ENCODE measurements at places on chromosomes 3 and 15.

GRCh38 chr3:74614107-74614967 is at the start of gene CNTN3:
Gene CNTN3 (minus strand): TSS chr3:74614659. CDS start chr3:74521112, 93,547 bp downstream.
- no peak for DNase-seq

GRCh38 chr3:122268257-122269024 is 56.6 kb upstream of the CSTA start:
- no peak for DNase-seq

DNA sequence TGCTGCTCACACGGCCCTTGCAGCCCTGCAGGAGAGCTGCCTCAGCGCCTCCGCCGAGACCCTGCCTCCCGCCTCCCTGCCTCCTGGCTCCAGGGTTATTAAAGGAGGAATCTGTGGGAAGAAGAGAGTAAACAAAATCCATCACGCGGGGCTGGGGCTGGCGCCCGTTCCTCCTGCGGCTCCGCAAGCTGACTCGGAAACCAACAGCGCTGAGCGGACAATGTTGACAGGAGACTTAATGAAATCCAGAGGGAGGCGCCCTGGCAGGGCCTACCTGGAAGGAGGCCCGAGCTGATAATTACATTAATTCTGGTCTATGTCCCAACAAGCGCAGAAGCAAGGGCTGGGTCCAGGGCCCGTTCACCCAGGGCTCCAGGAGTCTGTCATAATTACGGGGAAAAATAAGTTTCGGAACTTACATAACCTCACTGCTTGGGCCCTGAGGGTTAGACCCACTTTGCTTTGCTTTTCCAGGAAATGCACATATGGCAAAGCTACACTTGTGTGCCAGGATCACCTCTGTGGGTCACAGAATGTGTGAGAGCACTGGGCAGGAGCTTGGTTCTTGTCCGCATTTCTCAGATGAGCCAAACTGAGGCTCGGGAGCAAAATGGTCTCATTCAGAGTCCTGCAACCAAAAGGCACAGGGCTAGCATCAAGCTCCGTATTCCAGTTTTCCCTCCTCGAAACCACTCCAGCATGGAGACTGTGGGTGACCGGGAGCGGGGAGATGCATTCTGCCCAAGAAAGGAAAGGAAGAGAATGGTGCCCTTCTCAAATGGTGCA is 43.8 kb upstream of the SLC6A6 start:
- no peak for DNase-seq

DNA sequence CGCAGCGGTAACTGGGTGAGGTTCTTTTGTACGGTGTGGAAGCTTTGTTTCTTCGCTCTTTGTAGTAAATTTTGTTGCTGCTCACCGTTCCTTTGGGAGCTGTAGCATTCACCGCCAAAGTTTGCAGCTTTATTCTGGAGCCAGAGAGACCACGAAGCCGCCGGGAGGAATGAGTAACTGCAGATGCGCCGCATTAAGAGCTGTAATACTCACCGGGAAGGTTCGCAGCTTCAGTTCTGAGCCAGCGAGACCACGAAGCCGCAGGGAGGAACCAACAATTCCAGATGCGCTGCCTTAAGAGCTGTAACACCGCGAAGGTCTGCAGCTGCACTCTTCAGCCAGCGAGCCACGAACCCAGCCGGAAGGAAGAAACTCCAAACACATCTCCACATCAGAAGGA is 56.0 kb upstream of the DYNC1LI1 start:
- no peak for DNase-seq

DNA sequence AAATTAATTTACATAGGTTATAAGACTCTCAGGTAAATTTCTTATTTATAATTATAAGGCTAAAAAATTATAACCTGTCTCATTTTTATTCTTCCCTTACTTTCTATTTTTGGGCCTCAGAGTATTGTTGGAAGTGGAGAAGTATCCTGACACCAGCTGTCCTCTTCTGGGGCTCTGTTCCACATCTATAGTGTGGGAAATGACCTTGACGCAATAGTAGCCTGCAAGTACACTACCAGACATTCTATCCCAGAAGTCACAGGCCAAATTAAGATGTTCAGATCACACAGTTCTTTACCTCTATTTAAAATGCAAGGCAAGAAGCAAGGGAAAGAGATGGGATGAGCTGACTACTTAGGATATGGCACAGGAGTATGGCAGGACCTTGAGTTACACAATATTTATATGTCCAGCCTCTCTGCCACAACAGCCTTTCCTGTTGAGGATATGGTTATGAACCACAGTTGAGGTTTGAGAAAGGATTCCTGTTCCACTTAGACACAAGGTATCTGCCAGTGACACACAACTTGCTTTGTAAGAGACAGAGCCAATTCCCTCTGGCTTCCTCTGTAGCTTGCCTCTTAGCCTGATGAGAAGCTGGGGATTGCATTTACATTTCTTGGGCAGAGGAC is 158.0 kb upstream of the IL12A start:
- DNase-seq: no peak

DNA sequence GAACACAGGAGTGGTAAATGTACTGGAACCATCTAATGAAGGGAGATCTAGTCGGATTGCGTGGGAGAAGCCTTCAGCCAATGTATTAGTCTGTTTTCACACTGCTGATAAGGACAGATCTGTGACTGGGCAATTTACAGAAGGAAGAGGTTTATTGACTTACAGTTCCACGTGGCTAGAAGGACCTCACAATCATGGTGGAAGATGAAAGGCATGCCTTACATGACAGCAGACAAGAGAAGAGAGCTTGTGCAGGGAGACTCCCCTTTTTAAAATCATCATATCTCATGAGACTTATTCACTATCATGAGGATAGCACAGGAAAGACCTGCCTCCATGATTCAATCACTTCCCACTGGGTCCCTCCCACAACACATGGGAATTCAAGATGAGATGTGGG is 17.0 kb downstream of the HRG start:
- DNase-seq: no peak

- DNase-seq: no peak
These were observed 17.9 kb upstream of the ABI3BP start for GRCh38 chr3:101011136-101011535.

GRCh38 chr3:49654955-49655556 is 19.1 kb upstream of the APEH start:
- DNase-seq: no peak

DNA sequence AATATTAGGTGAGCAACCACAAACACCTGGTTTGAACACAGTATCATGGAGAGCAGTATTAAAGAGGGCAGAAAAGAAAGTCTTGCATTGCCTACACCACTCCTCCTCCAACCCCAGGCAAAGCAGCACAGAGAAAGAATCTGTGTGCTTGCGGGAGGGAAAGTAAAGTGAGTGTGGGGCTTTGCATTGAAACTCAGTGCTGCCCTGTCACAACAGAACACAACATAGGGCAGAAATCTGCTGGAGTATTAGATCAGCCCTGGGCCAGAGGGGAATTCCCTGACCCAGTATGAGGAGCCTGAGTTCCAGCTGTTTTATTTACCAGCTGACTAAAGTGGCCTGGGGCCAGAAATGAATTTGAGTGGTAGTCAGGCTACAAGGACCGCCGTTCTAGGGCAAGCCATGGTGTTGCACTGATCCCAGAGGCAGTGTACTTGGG is 75.5 kb downstream of the SPATA16 start:
- DNase-seq: no peak

DNA sequence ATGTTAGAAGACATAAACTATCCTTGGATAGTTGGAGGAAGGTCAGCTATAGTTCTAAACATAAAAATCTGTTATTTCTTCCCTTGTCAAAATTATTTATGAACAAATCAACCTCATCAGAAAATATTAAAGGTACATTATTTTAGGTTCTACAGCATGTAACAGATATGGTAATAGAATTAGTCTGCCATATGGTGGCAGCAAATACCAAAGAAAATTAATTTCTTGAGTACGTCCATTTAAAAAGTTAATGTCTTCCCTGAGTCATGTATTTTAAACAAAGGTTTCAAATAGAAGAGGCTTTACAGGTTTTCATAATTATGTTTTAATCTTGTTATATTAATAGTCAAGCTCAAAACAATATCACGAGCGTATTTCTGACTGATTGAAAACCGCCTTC is 17.9 kb upstream of the ANKRD28 start:
- no peak for DNase-seq

GRCh38 chr3:127762787-127763105 is 59.6 kb downstream of the MGLL start:
- no peak for DNase-seq

- no peak for DNase-seq
These were observed 250.1 kb upstream of the LYSMD4 start for GRCh38 chr15:99983171-99983885.

DNA sequence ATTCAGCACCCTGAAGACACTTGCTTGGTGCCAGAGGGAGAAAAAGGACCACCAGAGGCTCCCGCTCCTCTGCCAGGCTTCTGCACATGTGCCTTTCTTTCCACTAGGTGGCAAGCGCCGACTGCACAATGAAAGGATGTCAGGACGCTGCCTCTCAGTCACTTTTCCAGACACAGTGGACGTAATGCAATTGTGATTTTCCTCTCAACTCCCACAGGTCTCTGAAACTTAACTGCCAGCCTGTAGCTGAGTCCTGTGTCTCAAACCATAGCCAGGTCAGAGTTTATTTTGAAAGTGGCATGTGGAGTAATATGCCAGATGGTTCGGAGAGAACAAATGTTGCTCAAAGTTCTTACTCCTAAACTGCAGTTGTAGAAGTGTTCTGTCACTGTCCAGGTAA is 162.9 kb downstream of the ITPR1 start:
- no peak for DNase-seq

DNA sequence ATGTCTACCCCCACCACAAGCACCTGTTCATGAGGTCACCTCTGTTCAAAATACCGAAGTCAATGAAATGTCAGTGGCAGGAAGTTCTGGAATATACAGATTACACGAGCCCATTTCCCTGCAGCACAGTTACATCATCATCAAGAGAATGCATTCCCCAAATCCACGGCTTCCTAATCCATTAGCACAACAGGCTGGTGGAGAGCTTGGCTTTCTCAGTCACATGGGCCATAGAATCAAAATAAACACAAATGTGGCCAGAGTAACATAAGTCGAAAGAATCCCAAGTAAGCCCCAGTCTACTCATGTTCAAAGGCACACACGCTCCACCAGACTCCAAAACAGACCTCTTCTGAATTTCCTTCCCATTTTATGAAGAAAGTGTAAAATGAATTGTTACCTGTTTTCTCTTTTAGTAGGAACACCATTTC is 419.3 kb downstream of the MAGI1 start:
- DNase-seq: no peak

DNA sequence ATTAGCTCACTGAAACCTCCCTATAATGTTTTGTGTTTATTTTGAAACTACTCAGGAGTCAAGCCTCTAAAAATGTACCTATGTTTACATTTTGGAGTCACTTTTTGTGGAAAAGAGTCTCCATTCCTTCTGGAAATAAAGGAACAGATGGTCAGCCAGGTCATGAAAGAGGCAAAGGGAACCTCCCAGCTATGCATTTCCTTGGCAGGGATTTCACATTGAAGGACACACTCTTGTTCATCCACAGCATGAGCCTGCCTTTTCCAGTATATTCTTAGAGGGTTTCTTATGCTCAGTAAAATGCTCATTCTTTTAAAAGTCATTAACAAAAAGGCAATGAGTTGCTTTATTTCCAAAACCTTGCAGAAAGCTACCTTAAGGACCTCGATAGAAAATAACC is 20.8 kb downstream of the STAC start:
- DNase-seq: no peak

GRCh38 chr3:16378920-16379319 is 113.9 kb downstream of the OXNAD1 start:
- DNase-seq: no peak

DNA sequence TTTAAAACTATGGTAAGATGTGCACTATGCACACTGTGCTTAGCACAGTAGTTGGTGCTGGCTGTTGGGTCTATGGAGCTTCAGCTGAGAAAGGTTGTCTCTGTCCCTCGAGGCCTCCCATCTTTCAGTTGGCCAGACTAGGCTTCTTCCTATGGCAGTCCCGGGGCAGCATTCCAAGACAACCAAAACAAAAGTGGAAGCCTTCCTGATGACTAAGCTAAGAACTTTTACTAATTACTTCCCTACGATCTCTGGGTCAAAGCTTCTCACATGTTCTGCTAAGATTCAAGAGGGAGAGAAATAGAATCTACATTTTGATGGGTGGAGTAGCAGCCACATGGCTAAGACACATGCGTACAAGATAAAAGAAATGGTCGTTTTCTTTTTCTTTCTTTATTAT is 342.8 kb downstream of the TUSC7 start:
- DNase-seq: no peak

DNA sequence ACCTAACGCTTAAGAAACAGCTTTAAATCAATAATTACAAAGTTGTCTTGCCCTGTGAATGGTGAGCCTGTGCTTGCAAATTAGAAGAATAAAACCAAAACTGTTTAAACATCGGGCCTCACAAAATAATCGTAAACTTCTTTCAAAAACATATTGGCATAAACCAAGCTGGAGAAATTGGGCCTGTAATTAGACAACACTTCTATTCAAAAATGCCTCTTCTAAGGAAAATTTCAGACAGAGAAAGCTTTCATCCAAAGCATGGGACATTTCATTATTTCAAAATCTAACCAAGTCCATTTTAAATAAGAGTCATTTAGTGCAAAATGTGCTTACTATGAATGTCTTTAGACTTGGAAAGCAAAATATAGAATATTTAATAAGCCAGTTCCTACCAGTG is 35.5 kb upstream of the GNB4 start:
- DNase-seq: no peak

GRCh38 chr3:12501360-12502020 is 17.2 kb downstream of the TSEN2 start:
- DNase-seq: no peak

- DNase-seq: no peak
These were observed 452 bp downstream of the BBX start for GRCh38 chr3:107523289-107523538.

DNA sequence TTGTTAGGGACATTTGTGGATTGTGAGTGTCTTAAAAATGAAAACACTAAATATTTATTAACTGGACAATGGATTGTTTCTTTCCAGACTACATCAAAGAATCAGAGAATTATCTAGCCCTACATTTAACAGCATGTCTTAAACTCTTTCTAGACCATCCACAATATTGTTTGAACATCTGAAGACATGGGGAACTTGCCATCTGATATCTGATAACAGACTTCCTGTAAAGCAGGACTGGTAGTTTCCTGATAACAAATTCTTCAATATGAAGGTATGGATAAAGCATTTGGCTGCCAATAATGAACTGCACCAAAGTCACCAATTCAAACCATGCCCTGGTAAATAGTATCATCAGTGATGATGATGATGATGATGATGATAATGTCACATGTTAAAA is 26.2 kb upstream of the HACD2 start:
- DNase-seq: no peak

GRCh38 chr3:156721687-156722618 is 47.6 kb downstream of the TIPARP start:
- DNase-seq: no peak

DNA sequence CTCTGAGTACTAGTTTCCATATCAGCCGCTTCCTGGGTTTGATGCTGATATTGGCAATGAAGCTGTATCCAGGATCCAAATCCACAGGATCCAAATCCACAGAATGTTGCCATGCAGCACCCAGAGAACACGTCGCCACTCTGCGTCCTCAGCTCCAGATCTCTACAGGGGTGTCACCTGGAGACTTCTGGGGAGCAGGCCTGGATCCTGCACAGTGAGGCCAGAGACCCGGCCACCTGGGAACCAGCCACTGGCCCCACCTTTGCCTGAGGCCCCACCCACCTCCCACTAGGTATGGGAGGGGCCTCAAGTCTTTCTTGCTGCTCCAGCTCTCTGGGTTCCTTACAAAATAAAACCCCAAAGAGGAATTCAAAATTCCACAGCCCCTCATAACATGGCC is 123.9 kb downstream of the LRRK1 start:
- DNase-seq: no peak

GRCh38 chr3:197855571-197855970 is 64.5 kb downstream of the LRCH3 start:
- DNase-seq: no peak

- DNase-seq: no peak
These were observed 92.7 kb downstream of the VGLL4 start for GRCh38 chr3:11551036-11551435.

Measured in activated CD8-positive, alpha-beta memory T cell treated with anti-CD3 and anti-CD28 coated beads for 1 hour (primary cell).